ENCODE measurements at places on chromosomes 5 and 9.

- no peak for DNase-seq
Measured at GRCh38 chr5:72459913-72460312, 47.3 kb downstream of the ZNF366 start.

DNA sequence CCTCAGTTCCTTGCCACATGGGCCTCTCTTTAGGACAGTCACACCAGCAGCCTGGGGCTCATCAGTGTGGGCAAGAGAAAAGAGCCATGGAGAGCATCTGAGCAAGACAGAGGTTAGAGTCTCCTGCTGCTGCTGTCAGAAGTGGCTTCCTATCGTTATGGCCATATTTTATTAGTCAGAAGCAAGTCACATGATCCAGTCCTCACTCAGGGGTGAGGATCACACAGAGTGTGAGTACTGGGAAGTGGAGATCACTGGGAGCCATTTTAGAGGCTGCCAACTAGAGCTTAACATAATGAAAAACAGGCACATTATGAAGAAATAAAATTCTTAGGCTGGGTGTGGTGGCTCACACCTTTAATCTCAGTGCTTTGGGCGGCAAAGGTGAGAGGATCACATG, 62.0 kb downstream of the DIRAS2 start:
- DNase-seq, result no peak

GRCh38 chr9:75958226-75958625, 67.8 kb downstream of the PCSK5 start:
- DNase-seq, result no peak

- DNase-seq, result no peak
Measured at GRCh38 chr5:126694403-126694802, 82.5 kb upstream of the LMNB1 start.

DNA sequence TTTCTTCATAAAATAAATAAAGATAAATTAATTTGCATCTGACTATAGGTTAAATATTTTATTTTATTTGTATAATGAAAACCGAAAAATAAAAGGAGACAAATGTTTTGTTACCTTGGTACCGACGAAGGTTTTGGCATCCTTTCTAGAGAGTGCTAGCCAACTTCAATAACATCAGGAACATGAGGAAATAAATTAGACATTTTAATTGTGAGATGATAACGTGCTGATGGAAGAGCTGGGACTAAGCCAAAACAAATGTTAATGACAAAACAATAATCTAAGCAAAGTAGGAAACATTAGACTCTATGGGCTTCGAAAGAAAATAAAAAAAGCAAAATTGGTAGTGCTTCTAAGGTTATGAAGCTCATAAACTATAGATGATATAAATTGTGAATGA, 201.0 kb downstream of the IRX2 start:
- DNase-seq, result no peak

DNA sequence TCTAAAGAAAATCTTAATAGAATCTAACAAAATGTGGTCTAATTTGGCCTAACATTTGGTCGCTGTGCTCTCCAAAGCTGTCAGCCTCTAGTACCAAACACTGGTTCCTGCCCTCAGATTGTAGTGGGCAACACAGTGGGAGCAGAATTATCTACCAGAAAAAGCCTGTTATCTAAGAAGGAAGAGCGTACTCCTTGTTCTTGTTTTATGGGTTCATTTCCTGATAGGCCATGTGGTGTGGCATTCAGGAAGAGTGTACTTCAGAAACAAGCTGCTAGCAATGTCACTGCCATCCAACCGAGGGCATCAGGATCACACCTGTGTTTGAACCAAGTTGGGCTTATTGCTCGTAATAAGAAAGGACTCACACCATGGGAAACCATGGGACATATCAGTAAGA, 487.9 kb upstream of the DAP start:
- no peak for DNase-seq

DNA sequence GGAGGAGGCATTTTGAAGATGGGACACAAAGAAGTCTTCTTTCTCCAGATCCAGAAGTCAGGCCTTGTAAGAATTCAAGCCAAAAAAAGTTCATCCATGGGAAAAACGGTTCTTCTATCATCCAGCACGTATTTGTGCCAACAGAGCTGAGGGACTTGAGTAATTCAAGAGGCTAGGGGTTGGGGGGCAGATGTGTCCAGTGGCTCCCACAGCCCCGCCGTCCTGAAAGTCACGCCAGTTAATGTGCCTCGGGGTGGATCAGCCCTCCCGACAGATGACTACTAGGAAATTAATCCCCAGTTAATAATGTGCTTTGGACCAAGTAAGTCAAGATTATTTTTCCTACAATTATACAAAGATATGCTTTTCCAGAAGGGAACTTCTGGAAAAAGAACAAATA, 23.4 kb downstream of the NREP start:
- DNase-seq, result no peak

DNA sequence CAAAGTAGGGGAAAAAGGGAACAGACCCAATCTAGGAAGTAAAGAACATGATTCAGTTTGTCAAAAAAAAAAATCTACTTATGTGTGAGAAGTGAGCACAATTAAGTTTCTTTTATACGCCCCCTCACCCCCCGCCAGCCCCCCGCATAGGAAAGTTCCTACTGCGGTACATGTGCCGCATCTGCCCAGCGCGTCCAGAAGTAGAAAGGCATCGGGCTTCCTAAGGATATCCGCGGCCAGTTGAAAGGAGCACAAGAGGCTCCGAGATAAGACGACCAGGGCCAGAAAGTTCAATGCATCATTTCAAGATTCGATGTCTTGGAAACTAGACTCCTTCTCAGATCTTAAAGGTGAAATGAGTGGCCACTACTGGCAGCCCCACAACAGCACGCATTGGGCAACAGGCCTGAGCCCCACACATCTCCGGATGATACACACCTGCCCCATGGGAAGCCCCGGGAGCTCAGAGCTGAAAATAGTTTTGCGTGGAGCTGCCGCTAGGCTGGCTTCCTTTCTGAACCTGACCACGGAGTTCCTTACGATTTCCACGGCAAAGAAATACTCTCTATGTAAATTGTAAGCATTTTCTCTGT, 203.9 kb downstream of the RAB3C start:
- no peak for DNase-seq

- DNase-seq, result no peak
Measured at GRCh38 chr9:33429256-33429985, 18.0 kb downstream of the AQP3 start.

GRCh38 chr9:5278486-5278885, 26.0 kb downstream of the RLN2 start:
- no peak for DNase-seq

- no peak for DNase-seq
Measured at GRCh38 chr5:163649514-163649913, 144.1 kb downstream of the MAT2B start.

DNA sequence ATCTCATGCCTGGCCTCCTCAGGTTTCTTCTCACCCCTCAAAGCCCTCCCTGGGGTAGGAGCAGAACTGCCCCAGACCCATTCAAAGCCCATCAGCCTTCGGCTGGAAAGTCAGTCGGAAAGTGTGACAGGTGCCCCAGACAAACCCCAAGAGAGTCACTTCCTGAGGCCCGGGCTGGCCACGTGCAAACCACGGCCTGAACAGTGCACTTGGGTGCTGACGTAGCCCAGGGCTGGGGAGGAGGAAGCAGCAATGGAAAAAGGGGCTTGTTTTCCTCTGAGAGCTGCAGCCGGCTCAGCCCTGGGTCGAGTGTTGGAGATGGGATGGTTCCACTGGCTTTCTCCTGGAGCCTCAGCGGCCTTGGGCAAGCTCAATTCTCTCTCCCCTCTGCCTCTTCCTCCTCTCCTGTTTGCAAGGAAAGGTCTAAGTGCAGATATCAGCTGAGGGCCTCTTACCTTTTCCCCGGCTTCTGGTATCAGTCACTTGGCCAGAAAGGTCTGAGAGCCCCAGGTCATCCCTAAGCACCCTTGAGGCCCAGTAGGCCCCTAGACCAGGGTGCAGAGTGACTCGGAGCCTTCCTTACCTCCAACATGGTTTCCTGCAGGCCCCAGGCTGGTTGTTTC, 5.9 kb upstream of the EGR1 start:
- DNase-seq, result peak; percentile 89

DNA sequence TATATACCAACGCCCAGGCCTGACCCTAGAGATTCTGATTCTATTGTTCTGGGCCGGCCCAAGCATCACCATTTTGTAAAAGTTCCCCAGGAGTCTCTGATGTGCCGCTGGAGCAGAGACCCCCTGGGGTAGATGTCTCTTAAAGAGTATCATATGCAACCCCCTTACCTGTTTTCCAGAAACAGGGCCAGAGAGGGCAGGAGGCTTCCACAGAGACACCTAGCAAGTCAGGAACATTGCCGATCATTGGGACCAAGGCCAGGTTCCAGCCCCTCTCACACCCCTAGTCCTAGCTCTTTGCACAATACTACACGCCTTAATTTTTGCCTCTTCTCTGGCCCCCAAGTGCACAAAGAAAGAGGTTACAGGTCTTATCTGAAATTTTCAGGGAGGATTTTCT, 63.8 kb downstream of the TMOD1 start:
- DNase-seq, result no peak

DNA sequence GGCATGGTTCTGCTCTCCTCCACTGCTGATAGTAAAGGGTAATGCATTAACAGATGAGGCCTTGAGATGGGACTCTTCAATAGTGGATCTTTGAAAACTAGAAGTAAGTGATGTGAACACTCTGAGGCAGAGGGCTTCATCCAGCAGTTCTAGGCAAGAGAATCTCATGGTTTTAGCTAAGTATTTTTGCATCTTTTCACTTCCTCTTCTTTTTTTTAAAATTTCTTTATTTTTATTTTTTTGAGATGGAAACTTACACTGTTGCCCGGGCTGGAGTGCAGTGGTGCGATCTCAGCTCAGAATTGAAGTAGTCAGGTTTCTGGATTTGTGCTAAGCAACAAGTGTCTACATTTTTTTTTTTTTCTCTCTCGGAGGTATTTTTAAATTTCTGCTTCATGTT, 101.9 kb downstream of the MTRR start:
- no peak for DNase-seq

GRCh38 chr5:112799661-112800060, 61.4 kb upstream of the SRP19 start:
- no peak for DNase-seq

- DNase-seq, result no peak
Measured at GRCh38 chr9:89916001-89916597, 311.3 kb downstream of the GADD45G start.

- DNase-seq, result no peak
Measured at GRCh38 chr5:4984461-4984860, 155.7 kb upstream of the ADAMTS16 start.

DNA sequence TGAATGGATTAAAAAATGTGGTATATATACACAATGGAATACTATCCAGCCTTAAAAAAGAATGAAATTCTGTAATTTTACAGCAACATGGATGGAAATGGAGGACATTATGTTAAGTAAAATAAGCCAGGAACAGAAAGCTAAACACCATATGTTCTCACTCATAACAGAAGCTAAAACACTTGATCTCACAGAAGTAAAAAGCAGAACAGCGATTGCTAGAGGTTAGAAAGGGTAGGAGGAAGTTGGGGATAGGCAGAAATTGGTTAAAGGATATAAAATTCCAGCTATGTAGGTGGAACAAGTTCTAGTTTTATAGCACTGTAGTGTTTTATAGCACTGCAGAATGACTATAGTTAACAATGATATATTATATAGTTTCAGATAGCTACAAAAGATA, 15.8 kb downstream of the MARCHF3 start:
- no peak for DNase-seq

DNA sequence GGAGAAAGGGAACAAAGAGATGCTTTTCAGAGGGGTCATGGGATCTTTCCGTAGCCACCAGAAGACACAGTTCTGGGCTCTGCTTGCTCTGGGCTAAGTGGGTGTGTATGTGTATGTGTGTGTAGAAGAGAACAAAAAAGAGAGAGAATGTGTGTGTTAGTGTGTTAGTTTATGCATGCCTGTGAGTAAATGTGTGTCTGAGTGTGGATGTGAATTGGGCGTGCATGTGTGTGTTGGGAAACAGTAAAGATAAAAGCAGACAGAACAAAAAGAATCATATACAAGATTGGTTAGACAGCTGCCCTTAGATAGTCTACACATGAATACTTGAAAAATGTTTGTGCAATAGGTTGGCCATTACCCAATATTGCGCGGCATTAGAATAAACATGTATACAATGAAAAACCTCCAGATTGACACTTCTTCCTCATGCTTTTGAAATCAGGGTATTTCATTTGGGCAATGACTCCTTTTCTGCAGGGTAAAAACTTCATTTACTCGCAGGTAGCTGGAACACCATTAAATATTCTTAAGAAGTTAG, 36.5 kb upstream of the HSPA9 start:
- DNase-seq, result no peak

DNA sequence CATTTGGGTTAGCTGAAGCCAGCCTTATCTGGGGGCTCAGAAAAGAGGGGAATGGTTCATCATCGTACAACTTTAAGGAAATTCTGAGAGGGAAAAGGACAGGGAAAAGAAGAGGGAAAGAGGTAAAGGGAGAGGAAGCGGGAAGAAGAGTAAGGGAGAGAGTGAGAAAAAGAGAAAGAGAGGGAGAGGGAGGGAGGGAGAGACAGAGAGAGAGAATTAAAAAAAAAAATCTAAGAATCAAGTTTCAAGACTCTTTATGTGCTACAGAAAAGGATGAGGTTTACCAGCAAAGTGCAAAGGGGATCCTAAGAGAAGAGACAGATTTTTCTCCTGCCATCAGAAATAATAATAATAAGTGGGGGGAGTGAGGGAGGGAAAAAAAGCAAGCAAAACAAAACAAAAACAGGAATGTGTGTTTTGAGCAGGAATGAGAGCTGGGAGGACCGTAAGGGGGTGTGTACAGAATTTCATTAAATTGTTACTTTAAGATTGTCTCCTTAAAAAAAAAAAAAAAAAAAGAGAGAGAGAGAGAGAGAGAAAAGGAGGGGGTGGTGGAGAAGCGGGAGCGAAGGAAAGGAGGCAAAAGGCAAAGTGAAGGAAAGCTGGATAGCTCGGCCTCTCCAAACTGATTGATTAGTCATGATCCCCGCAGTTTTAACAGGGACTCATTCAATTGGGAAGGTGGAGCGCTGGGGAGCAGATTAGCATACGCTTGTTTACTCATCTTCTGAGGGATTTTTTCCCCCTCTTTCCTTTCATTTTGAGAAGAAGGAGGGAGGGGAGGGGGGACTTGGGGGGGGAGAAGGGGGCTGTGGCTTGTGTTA, 438 bp upstream of the PAPPA start:
- no peak for DNase-seq

DNA sequence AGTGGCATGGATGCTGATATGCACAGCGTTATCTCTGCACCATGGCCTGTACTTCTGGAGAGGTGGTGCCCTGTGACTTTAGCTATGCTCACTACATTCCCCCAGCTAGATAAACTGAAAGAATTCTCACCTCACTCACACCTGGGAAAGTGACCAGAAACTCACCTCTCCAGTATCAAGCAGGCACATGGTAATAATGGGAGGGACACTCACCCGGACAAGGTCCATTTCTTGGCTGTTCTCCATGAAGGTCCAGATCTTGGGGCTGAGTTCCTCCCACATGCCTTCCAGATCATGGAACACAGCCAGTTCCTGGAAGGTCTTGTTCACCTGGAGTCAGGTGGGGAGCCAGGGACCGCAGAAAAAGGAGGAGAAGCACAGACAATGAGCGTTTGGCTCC, 72.8 kb downstream of the NIPSNAP3B start:
- no peak for DNase-seq

- no peak for DNase-seq
Measured at GRCh38 chr9:135748676-135749075, 46.7 kb downstream of the KCNT1 start.

GRCh38 chr9:88523056-88523455, 11.9 kb upstream of the NXNL2 start:
- DNase-seq, result no peak
